ENCODE measurements at places on chromosomes 6 and 20.

DNA sequence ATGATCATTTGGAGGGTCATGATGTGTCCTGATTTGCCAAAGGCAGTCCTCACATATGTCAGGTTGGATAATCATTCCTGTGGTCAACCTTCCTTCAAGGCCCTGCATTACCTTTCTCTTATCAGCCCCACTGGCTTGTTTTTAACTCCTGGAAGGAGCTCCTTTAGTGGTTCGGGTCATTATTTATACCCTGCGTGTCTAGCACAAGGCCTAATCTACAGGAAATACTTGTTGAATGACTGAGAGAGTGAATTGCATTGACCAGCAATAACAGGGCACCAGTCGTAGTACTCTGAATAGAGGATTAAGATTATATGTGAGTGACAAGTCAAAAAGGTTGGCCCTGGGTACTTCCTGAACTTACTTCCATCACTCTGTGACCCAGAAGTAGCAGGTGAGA is 4.5 kb downstream of the HIVEP2 start:
- no peak for DNase-seq

GRCh38 chr6:44058617-44059358 is 68.5 kb downstream of the MRPL14 start:
- peak; percentile 78 for DNase-seq

GRCh38 chr6:82861121-82861520 is 204.5 kb downstream of the UBE3D start:
- no peak for DNase-seq

DNA sequence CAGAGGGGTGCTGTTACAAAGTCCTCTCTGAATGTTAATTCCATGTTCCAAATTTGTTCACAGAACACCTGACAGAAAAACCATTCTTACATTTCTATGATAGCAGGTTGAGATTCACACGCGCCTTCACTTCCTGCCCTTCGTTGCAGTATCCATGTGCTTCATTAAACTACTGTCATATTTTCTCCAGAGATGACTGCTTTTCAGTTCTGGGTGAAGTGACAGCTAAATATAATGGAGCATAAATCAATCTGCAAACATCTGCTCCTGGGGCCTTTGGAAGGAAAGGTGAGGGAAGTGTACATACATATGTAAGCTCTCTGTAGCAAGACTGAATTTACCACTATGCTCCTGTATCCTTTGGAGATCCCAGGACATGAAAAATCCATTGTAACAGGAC is 750.2 kb downstream of the HDGFL1 start:
- DNase-seq = no peak

GRCh38 chr6:9532621-9533557 is 882.0 kb downstream of the TFAP2A start:
- DNase-seq = no peak

DNA sequence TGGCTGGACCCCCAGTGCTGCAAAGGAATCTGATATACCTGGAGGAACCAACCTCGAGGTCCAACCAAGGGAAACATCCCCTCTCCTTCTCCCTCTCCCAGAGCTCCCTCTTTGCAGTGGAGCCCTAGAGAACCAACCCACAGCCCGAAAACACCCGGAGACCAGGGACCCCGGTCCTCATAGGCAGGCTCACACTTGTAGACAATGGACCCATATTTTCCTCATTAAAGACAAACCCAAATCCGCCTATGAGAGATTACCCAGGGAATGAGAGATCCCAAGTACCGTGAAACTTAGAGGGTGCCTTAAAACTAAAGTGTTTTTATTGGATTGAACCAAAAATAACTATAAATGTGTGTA is 9.6 kb upstream of the FOXF2 start:
- DNase-seq = no peak

- DNase-seq = no peak
Measured at GRCh38 chr6:90293319-90293953, 3.2 kb downstream of the BACH2 start.

DNA sequence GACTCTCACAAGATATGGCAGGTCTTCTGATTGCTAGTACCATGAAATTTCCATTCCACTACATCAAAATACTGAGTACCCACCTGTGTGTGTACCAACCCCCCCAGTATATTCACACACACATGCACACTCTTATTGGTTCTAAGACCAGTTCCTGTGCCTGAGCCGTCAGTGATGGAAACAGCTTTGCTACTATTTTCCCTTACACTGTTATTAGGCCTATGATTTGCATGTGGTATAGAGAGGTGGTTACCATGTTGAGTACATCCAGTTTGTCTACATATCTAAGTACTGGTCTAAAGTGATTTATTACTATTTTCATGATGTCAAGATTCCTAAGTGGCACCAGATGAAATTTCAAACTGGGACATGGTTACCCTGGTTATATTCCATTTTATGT is 459.9 kb downstream of the BCKDHB start:
- no peak for DNase-seq

- DNase-seq = no peak
Measured at GRCh38 chr6:110310861-110311446, 47.2 kb downstream of the METTL24 start.

- no peak for DNase-seq
Measured at GRCh38 chr6:81857812-81858211, 105.3 kb upstream of the TENT5A start.

- DNase-seq = no peak
Measured at GRCh38 chr6:159196430-159196975, 27.3 kb downstream of the FNDC1 start.

- no peak for DNase-seq
Measured at GRCh38 chr20:50848341-50848808, 53.5 kb downstream of the BCAS4 start.

DNA sequence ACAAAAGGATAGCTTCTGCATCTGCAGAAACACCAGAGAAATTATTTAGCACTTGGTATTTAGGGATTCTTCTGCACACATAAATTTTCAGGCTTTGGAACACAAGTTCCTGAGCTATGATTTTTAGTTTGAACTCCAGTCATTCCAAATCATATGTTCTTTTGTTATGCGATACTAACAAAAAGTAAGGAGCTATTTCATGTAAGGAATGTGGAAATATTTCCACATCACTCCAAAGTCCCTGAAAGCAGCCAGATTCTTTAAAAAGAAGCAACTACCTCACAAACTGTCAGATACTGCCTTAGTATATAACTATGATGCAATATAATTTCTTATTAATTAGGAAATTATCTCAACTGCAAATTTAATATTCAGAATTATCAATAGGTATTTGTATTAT is 106.9 kb downstream of the RNGTT start:
- DNase-seq = no peak

DNA sequence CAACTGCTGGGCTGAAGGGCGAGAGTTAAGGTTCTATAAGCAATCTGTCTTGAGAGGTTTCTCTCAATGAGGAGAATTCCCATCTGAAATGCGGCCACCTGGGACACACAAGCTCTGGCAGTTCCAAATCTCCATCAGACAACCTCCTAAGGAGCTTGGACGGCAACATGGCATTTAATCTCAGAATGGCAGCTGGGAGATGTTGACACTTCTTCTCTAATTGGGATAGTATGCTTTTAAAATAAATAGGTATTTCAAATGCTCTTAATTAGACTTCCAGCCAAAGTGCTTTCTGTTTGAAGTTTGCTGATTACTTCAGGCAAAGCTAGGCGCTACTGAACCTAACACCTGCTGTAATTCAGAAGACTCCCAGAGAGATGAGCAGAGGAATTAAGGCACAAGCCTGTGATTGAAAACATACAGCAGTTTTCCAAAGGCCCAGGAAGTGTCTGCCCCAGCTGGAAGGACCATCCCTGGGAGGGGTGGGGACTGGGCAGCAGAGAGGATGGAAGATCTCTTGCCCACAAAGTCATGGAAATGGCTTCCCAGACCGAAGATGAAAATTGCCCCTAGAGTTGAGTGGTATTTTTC is 59.1 kb upstream of the KCNK16 start:
- DNase-seq = no peak

- no peak for DNase-seq
Measured at GRCh38 chr6:110325197-110325596, 33.0 kb downstream of the METTL24 start.

- DNase-seq = no peak
Measured at GRCh38 chr6:14944593-14944992, 301.3 kb upstream of the JARID2 start.

DNA sequence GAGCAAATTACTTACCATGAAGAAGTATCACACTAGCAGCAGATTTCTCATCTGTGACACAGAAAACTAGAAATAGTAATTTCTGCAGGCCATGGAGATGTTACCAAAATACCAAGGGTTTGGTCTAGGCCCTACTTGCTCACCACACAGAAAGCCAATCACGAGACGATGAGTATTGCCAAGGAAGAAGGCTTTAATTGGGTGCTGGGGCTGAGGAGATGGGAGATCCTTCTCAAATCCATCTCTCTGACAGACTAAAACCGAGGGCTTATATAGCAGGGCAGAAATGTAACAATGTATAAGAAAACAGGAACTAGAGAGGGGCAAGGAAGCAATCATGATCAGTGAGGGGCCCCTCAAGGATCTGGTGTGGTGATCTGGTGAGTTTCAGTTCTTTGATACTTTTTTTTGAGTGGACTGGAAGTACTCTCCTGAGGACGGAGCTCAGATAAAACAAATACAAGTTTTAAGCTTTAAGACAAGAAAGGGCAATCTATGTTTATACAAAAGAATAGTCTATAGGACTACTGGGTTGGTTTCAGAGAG is 40.9 kb downstream of the RNF182 start:
- DNase-seq = no peak

- DNase-seq = no peak
Measured at GRCh38 chr6:34225551-34225950, 11.1 kb upstream of the HMGA1 start.

DNA sequence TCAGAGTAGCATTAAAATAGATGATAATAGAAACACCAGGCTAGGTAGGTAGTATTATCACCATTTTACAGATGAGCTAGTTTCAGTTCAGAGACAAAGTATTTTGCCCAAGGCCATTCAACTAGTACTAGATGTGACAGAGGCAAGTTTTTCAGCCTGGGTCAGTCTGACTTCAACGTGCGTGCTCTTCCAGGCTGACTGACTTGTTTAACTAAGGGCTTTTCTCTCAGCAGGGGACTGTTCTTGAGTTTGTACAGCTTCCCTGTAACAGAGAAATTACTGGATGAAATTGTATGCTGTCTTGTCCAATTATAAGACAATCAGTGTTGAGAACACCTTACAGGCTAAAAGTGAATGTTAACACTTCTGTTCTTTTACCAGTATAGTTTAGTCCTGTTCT is 333.5 kb upstream of the MAN1A1 start:
- no peak for DNase-seq

DNA sequence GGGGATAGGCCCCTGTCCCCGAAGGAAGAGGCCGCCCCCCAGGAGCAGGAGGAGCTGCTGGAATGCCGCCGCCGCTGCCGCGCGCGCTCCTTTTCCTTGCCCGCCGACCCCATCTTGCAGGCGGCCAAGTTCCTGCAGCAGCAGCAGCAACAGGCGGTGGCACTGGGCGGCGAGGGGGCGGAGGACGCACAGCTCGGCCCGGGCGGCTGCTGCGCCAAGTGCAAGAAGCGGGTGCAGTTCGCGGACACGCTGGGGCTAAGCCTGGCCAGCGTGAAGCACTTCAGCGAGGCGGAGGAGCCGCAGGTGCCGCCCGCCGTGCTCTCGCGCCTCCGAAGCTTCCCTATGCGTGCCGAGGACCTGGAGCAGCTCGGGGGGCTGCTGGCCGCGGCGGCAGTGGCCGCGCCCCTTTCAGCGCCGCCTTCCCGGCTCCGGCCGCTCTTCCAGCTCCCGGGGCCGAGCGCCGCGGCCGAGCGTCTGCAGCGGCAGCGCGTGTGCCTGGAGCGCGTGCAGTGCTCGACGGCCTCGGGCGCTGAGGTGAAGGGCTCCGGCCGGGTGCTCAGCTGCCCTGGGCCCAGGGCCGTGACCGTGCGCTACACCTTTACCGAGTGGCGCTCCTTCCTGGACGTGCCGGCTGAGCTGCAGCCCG is 630 bp downstream of the PPP1R3G start:
- peak; percentile 63 for DNase-seq

DNA sequence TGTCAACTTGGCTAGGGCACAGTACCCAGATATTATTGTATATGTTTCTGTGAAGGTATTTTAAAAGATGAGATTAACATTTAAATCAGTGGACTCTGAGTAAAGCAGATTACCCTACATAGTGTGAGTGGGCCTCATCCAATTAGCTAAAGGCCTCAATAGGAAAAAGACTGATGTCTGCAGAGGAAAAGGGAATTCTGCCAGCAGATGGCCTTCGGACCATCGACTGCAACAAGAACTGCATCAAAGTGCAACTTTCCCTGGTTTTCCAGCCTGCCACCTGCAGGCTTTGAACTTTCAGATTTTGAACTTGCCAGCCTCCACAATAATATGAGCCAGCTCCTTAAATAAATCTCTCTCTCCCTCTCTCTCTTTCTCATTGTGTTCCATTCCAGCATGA is 80.5 kb downstream of the IMPG1 start:
- no peak for DNase-seq

DNA sequence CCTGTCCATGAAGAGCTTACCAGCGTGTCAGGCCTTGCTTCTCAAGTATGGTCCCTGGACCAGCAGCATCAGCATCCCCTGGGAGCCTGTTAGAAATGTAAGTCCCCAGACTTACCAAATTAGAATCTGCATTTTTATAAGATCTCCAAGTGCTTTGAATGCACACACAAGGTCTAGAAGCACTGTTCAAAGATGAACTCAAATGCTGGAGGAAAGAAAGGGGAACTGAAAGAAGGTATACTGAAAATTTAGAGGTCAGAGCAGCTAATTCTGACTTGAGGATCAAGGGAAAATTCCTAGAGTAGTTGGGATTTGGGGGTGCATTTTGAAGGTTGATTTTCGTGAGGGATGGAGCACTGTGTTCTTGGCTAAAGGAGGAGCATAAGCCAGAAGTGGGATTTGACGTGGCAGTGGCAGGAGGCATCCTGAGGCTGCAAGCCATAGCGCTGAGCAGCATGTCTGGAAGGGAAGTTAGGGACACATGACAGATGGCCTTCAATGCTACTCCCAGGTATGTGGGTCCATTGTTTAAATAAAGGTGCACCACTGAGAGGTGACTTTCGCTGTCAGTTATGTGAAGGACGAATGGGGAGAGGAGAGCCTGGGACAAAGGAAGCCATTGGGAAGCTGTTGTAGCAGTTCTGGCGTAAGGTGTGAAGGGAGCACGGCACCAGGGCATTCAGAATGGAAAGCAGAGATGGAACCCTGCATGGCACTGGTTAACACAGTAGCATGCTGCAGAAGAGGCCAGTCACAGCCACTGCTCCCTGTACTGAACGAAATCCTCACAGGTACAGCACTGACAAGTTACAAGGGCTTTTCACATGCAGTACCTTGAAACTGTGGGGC is 36.2 kb downstream of the ARMC2 start:
- no peak for DNase-seq

- no peak for DNase-seq
Measured at GRCh38 chr6:170542031-170542719, 10.9 kb downstream of the PSMB1 start.

GRCh38 chr6:90199900-90200299 is 96.7 kb downstream of the BACH2 start:
- no peak for DNase-seq

GRCh38 chr6:144217264-144217663 is 66.9 kb downstream of the STX11 start:
- no peak for DNase-seq
